ENCODE measurements at places on chromosomes 6 and 20.

DNA sequence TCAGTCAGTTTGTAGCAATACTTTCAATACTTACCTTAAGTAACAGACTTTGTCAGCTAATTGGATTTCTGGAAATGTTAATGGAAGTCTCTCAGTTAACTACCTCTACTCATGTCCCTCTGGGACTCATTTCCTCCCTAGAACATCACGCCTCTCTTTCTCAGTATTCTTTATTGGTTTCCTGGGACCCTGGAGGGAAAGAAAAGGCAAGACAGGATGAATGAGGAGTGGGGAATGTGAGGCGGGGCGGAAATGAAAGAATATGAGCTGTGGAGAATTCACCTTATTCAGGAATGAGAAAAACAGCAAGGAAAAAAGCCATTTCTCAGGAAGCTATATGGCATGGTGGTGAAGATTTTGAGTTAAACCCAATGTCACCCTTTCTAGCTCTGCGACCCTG is 62.7 kb downstream of the ANKS1A start:
- DNase-seq, result no peak

- DNase-seq, result peak; percentile 55
These were observed 31.1 kb downstream of the SERPINB6 start for GRCh38 chr6:2940010-2940850.

DNA sequence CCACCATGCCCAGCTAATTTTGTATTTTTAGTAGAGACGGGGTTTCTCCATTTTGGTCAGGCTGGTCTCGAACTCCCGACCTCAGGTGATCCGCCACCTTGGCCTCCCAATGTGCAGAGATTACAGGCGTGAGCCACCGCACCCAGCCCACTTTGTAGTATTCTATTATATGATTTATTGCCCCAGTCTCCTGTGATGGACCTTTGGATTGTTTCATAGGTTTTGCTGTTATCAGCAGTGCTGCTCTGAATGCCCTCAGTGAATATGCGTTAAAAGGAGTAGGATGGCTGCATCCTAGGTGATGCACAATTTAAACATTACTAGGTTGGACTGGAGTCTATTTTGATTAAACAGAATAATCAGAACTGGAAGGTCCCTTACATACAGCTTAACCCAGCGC is 10.3 kb downstream of the ID1 start:
- DNase-seq, result no peak

- DNase-seq, result no peak
These were observed 25.3 kb upstream of the RIPOR2 start for GRCh38 chr6:24960991-24961475.

DNA sequence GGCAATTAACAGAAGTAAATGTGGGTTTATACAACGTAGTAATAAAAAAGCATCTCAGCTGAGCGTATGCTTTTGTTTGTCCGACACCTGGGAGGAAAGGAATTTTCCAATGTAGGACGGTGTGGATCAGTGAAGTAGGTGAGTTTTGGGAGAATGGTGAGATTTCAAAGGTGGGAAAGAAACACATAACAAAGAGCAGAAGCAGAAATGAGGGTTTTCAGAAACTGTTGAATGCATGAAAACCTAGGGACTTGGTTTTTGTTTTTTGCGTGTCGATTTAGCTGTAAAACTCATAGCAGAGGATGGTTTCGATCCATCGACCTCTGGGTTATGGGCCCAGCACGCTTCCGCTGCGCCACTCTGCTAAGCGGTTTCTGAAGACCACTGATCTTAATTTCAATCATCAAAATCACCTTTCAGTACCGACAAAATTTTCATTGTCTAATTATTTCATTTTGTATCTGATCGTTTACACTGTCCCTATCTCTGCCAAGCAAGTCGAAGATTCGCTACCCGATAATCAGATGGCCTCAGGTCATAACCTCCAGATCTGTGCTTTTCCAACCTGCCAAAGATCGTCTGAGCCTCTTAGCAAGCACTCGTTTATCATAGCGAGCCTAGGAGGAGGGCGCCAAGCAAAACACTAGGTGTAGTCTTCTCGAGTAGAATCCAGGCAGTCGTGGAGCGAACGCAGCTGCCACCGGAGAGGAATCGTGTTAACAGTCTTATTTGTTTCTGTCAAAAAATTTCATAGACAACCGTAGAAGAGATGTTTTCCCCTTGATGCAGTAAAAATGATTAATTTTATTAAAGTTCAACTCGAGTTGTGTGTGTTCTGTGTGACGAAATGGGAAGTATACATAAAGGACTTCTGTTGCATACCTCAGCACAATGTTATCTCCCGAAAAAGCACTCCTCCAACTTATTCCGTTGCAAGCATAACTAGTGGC is 20.9 kb upstream of the POM121L2 start:
- DNase-seq, result no peak

DNA sequence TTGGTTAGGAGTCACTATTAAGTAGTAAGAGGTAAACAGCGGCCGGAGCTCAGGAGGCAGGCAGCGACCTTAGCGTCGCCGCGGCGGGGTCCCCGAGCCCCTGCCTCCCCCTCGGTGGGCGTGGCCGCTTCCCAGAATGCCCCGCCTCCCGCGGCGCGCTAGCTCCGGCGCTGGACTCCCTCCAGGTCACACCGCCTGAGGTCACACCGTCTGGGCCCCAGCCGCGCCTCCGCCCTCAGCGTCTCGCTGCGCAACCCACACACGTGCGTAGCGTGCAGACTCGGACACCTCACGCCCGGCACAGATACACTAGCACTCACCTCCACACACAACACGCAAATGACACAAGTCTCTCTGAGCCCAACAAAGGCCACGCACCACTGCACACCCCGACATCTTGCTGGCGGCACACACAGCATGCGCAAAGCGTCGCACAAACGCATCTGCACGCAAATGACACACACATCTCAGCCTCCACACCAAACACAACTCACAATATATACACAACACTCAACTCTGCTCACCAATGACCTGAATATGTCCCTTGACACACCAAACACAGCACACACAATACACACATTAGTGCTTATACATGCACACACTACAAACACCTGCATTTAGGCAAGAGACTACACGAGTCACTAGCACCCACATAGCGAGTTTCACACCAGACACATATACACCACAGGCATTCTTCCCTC is 17.6 kb upstream of the CDKN1A start:
- no peak for DNase-seq
